GM23248 (cell line): ENCODE measurements at places on chromosomes 5 and 9.

DNA sequence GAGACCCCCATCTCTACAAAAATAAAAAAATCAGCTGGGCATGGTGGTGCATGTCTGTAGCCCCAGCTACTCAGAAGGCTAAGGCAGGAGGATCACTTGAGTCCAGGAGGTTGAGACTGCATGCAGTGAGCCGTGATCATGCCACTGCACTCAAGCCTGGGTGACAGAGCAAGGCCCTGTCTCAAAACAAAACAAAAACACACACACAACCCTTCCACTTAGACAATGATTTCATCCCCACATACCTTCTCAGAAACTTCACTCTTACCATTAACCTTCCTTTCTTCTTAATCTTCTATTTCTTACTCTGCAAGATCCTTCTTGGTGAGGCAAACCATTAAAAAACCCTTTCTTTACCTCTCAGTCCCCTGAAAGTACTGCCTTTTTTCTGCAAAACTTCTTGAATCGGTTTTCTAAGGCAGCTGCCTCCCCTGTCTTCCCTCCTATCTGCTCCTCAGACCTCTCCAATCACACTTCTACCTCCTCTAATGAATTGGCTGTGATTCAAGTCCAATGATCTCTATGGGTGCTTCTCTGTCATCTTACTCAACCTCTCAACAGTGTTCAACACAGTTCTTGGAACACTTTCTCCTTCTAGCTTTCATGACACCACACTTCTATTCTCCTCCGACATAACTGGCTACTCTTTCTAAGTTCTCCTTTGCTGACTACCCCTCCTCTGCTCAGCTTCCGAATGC is 47.3 kb downstream of the PFDN1 start:
- DNase-seq: no peak

GRCh38 chr5:10702040-10702629 is 58.9 kb downstream of the DAP start:
- peak; percentile 89 for DNase-seq

DNA sequence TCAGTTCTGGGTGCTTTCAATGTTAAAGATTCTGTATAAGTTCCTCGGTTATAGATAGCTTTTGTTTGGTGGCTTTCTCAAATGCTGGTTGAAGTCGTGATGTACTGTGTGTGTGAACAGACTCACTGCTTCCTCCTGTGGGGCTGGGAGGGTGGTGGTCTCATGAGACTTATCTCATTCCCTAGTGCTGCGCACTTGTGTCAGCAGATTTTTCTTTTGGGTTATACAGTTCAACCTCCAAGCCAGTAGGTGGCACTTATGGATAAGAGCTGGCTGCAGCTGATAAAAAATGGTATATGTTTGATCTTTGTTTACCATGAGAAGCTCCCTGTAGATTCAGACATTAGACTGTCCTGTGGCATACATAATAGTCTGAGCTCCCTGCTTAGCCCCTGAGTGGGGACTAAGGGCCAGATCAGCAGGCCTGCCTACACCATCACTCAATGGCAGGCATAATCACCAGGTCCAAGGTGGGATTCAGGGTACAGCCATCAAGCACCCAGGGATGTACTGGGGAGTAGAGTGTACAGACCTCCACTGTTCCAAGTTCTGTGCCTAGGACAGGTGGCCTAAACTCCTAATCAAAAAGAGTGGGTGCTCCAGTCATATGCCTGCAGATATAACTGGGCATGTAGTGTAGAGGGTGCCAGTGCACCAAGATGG is 174.2 kb downstream of the OXCT1 start:
- DNase-seq: peak; percentile 12

- DNase-seq: peak; percentile 28
Observed at GRCh38 chr5:109053995-109054417, 306.3 kb downstream of the FER start.

- DNase-seq: no peak
Observed at GRCh38 chr9:113616116-113616515, 152.6 kb downstream of the RGS3 start.

DNA sequence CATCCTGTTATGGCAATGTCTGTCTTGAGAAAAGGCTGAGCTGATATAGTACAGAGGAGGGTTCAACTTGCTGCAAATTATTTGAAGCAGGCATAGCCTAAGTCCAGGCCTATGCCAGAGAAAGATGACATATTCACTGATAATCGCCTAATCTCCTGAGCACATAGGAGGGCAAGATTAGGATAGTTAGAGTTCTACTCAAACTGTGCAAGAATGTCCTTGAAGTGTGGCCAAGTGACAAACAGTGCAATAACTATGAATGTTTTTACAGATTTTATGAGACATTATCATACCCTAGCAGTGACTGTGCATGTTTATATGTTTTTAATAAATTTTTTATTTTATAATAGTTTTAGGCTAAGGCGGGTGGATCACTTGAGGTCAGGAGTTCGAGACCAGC is 96.2 kb downstream of the TSSK1B start:
- peak; percentile 26 for DNase-seq

DNA sequence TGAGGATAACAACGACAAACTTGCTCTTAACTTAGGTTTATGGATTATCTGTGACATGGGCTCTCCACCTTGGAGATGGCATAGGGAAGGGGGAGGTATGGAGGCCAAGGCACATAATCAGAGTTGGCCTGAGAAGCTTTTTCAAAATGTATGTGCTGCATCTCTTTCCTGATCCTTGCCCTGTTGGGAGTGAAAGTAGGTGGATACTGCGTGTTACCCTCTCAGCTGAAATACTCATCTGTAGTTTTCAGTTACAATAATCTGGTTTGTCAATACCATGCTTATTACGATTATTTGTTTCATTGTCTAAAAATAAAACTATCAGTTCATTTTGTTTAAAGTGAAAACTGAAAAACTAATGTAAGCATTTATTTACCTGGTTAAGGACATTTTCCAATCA is 86.7 kb downstream of the SLC44A1 start:
- DNase-seq: no peak
